HT-29 (cell line): ENCODE measurements at places on chromosomes 4 and X.
A peak's percentile ranks its signal among the peaks of the same experiment; 100 is the strongest.

GRCh38 chr4:188841523-188841922 is 702.3 kb downstream of the TRIML1 start:
- DNase-seq = no peak

DNA sequence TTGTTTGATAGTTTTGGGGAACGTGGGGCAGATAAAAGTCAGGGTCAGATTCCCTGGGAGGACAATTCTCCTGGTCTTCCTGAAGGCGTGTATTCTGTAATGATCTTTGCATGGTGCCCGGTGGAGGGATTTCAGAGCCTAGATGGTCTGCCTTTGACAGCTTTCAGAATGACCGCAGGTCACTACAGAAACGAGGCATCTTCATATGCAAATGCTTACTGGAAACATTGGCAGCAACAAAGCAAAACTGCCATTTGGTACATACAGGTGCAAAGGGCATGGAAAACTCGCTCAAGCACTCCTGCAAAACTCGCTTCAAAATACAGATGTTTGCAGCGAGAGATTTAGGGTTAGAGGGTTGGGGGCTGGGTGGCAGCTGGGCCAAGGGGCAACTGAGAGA is 8.8 kb downstream of the C4orf50 start:
- no peak for DNase-seq

DNA sequence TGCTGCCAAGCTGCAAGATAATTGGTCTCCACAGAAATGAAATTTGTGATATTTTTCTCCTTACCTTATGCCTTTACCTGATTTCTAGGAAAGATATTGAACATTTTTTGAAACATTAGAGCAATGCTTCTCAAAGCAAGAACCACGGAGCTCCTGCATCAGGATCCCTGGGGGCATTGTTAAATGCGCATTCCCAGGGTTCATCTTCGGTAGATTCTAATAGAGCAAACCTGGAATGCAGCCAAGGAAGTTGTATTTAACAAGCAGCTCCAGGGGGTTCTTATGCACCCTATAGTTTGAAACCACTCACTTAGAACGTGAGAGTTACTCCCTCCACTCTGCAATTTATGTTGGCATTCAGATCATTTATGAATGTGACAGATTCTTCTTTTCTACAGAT is 126.2 kb downstream of the SLC39A8 start:
- no peak for DNase-seq

DNA sequence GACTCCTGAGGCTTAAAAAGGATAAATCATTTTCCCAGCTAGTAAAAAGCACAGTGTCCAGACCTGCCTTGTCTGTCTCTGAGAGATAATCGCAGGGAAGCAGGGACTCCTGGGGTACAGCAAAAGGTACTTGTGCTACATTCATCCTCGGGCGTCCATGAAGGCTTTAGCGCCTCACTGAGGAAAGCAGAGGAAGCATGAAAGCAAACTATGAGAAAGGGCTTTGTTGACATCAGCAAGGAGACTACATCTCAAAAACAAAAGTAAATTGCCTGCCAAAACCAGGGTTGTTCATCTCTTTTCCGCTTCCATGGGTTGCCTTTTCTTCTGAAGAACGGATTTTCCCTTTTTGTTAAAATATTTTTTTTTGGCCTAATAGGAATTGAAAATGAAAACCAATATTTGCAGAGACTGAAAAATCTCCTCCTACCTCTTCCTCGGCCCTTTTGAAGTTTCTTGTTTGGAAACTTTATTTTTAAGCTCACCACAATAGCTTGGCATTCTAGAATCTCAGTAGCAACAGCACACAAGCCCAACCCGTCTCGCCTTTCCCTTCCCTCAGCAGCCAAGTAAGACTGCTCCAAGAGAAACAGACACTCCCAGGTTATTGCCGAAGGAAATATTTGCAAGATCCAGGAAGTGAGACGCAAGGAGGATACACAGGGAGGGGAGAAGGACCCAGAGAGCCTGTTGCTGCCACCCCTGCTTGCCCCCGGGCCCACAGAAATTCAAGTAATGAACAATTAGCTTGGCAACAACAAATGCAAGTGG is 148.3 kb upstream of the DGKK start:
- DNase-seq = no peak

GRCh38 chr4:154009191-154009590 is 220.3 kb upstream of the SFRP2 start:
- no peak for DNase-seq

DNA sequence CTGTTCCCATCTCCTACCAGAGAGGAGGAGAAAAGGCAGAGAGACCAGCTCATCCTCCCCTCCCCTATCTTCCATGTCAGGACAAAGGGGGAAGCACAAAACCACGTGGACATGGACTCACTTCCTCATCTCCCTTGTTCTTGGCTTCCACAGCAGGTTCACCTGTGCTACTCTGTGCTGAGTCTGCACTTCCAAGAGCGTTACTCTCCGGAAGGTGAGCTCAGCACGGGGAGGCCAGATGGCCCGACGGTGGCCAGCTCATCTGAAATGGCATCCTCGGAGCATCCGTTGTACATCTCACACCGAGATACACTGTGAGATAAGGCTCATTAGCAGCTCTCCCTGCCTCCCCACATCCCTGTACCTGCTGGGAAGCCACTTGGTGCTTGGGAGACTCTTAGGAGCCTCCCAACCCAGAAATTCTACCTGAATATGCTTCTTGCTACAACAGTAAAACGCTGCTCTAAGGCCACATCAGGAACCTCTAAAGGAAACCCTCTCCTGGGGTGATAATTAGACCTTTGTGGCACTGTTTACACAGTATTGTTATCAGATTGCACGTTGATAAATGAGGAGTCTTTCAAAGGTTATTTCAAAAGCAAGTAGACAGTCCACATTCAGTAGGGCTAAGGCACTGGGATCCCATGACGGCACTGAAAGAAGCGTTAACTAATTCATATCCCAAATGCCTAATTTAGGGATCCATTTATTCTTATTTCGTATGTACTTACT is 19.4 kb downstream of the LGI2 start:
- no peak for DNase-seq

GRCh38 chr4:5110901-5111300 is 59.6 kb downstream of the STK32B start:
- DNase-seq = no peak

DNA sequence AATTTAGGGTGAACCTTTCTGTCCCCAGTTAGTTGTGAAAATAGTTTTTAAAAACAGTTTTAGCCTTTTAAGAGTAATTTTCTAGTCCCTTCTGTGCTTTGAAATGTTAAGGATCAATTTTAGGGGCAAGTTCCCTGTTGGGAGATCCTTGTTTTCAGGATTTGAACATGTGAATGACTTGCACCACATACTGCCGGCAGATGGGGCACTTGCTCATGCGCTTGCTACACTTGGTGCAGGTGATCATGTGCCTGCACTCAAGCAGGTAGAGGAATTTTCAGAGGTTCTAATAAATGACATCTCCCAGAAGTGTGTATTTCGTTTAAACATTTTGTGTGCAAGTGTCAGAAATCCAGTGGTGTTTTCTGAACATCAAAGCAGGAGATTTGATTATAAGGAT is 195.9 kb downstream of the CHM start:
- peak; percentile 54 for DNase-seq

- no peak for DNase-seq
These were observed 600 bp downstream of the RADX start for GRCh38 chrX:106612393-106612763.

DNA sequence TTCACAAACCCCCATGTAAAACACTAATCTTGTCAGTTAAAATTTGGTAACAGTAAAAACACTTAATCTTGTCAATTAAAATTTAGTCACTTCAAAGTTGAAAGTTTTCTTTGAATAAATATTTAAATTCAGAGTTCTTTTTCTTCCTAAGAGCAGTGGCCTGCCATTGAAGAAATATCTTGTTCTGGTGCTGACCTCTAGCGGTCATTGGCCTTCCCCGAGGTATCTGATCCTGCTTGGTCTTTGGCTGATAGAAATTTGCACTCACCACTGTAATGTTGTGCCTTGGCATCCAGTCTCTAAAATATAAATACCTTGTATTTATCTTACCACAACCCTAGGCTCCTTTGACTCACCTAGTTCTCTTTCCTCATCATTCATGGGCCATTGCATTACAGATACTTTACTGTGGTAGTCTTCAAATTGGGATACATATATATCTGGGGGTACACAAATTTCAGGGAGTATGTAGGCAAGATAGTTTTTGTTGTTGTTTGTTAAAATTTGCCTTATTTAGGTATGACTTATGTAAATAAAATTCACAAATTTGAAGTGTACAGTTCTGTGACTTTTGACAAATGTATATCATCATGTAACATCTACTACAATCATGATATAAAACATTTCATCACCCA is 6.7 kb upstream of the ART3 start:
- DNase-seq = peak; percentile 92

DNA sequence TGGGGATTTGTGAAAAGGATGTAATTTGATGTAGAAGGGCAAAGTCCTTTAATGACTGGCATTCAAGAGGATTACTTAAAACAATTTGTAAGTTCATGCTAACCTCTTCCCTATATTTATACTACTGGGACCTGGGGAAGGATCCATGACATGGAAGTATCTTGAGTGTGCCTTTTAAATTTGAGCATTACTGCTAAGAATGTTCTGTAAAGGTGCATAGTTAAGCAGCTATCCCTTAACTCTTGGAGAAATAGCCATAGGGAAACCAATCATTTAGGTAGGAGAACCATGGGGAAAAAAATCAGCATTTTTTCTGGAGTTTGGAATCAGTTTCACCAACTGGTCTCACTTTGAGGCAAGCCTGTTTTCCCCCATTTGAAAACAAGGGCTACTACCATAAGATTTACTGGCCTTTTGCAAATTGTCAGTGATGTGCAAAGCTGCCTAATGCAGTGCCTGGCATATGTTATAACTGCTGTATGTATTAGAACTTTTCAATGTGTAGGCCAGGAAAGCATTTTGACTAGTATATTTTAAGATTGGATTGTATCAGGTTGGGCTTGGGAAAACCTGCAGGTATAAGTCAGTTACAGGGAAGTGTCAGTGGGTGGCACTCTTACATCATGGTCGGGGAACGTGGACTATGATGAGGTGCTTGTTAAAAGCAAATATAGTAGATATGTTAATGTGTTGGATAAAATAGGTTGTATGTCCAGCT is 72.1 kb downstream of the PRSS12 start:
- peak; percentile 79 for DNase-seq

DNA sequence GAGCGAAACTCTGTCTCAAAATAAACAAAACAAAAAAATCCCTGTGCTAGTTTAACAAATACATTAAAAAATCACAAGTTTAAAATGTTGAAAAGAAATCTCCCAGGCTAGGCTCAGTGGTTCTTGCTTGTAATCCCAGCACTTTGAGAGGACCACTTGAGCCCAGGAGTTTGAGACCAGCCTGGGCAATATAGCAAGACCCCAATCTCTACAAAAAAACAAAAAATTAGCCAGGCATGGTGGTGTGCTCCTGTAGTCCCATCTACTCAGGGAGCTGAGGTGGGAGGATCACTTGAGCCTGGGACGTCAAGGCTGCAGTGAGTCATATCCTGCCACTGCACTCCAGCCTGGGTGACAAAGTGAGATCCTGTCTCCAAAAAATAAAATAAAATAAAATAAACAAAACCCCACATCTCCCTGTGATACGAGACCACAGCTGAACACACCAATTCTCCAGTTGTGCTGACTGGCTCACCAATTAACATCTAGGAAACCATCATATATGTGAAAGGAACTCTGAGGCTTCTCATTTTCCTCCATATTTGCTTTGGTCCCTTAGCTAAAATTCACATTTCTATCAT is 7.3 kb downstream of the RPS4X start:
- no peak for DNase-seq

DNA sequence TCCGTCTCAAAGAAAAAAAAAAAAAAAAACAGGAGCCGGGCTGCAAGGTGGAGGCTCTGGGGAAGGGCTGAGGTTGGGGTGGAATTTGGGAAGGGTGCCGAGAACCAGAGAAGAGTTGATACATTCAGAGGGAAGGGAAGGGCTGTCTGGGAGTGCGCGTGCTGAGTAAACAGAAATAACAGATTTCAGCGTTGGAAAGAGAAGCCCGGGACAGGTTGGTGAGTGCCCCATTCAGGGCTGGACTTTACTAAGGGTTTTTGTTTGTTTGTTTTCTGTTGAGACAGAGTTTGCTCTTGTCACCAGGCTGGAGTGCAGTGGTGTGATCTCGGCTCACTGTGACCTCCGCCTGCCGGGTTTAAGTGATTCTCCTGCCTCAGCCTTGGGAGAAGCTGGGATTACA is 1.7 kb upstream of the IL3RA start:
- no peak for DNase-seq

GRCh38 chrX:108224727-108225621 is 133.4 kb downstream of the ATG4A start:
- peak; percentile 62 for DNase-seq

DNA sequence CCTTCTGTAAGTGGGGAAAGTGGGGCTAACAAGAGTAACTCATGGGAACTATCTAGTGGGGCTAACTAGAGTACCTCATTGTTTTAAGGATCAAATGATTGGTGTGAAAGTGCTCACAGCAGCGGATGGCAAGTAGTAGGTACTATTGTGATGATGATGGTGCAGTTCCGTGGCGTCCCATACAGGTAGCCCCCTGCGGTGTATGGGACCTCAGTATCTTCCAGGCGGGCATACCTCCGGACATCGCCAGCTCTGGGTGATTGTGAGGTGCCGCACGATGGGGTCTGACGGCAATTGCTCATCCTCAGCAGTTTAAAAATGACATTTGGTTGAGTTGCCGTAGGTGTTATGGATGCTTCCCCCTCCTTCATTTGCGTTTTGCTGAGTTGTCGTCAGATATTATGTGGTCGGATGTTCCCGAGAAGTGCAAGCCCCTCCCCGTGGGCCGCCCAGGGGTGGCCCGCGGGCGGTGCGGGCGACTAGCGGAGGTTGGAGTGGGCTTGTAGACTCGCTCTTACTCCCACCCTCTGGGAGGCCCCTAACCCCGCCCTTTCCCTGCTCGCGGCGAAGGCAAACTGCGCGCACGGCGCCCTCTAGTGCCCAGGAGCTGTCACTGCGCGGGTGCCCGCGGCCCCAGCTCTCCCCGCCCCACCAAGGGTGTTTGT is 18.3 kb upstream of the GPR101 start:
- peak; percentile 53 for DNase-seq

- no peak for DNase-seq
These were observed 39.3 kb downstream of the RNF212 start for GRCh38 chr4:1074077-1074476.

GRCh38 chrX:10524578-10524977 is 95.8 kb downstream of the MID1 start:
- no peak for DNase-seq

GRCh38 chrX:71170660-71171059 is 26.0 kb downstream of the NLGN3 start:
- no peak for DNase-seq

GRCh38 chr4:1472148-1472797 is 66.0 kb upstream of the NKX1-1 start:
- DNase-seq = no peak

- DNase-seq = no peak
These were observed 112.9 kb upstream of the C1QTNF7 start for GRCh38 chr4:15314974-15315373.

DNA sequence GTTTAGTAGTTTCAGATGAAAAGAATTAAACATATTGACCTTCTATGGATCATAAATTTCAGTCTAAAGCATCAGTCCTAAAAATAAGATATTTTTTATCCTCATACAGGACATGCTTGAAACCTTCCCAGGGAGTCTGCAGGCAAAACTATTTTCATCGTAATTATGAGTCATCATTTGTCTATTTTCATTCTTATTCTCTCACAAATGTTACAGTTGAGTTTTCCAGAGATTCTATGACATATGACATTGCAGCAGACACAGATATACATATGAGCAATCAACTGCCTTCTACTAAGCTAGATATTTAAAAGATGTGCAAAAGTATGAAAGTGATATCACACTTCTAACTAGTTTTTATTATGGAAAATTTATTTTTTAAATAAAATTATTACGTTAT is 398.0 kb downstream of the MAGEB5 start:
- DNase-seq = no peak

GRCh38 chr4:77031544-77031943 is 44.2 kb downstream of the CCNI start:
- DNase-seq = no peak

GRCh38 chr4:167274351-167274750 is 40.1 kb upstream of the SPOCK3 start:
- no peak for DNase-seq
